ENCODE measurements at places on chromosomes 16 and 17.

- DNase-seq, result no peak
Measured at GRCh38 chr16:51393381-51394005, 242.4 kb upstream of the SALL1 start.

DNA sequence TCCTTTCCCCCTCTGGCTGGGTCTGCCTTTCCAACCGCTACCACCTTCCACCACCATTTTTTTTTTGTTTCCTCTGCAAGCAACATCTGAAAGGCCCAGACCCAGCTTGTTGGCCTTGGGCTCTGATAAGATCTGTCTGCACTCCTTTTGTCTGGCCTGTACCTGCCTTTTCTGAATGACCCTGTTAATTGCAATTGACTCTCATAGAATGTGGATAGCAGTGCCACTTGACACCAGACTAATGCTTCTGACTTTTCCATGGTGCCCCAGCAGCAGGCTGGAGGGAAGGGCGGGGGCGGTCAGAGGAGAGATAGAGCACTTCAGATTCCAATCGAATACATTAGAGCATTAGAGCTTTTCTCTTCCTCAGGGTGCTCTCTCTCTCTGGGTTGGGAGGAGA is 538.9 kb downstream of the WWOX start:
- DNase-seq, result no peak

- peak; percentile 51 for DNase-seq
Measured at GRCh38 chr17:39794249-39794970, 56.7 kb downstream of the GRB7 start.

GRCh38 chr17:78412403-78412802 is 34.0 kb downstream of the PGS1 start:
- DNase-seq, result peak; percentile 60

DNA sequence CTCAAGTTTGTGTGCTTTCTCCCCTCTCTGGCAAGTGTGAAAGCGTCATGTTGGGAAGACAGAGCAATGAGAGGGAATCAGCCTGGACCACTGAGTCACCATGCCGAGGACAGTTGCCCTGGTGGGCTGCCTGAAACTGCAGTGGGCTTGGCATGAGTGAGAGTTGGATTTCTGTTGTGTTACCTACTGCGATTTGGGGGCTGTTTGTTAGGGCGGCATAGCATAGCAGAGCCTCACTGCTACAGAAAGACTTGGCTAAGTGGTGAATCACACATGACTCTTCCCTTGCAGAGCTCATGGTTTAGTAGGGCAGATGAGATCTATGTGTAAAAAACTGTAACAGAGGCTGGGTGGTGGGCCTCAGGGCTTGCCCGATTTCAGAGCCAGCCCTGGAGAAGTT is 324.6 kb downstream of the C16orf95 start:
- DNase-seq, result no peak

GRCh38 chr17:69067274-69068047 is 6.7 kb upstream of the ABCA9 start:
- DNase-seq, result no peak

- no peak for DNase-seq
Measured at GRCh38 chr17:67066717-67067116, 22.4 kb downstream of the CACNG1 start.

GRCh38 chr16:31253642-31254045 is 6.1 kb upstream of the ITGAM start:
- peak; percentile 80 for DNase-seq

- no peak for DNase-seq
Measured at GRCh38 chr16:63690961-63691360, 1430.9 kb downstream of the CDH11 start.

DNA sequence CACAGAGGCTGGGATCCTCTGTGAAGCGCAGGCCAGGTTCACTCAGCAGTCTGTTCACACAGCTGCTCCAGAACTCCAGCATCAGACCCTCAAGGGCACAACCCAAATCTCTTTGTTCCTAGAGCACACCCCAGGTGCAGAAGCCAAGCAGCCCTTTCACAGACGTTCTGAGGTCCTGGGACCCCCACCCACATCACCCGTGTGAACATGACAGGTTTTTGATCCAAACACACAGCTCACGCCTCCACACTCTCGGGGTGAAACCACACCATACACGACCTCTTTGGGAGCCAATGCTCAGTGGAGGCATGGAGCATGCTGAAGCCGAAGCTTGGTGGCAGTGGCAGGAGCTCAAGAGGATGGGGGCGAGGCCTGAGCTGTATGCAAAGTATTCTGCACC is 97.4 kb downstream of the ZNF778 start:
- no peak for DNase-seq

- no peak for DNase-seq
Measured at GRCh38 chr17:6815775-6816174, 15.8 kb downstream of the TEKT1 start.
